ENCODE measurements at places on chromosomes 13 and 19. TPM values are rescaled to one million over a fixed set of nuclear protein-coding genes. Genes with fewer than 3 reads are reported as not detected.

Gene GRIK5
- total RNA-seq, result 2.0 TPM

Gene NLRP11
- not detected for total RNA-seq

Gene TDRD12
- total RNA-seq, result 0.07 TPM

Gene TLE6
- 1.0 TPM for total RNA-seq

Gene RASAL3
- 133 TPM for total RNA-seq

Gene KLF12
- total RNA-seq, result 33.5 TPM

Gene URAD
- not detected for total RNA-seq

Gene FGF22
- not detected for total RNA-seq

Gene KLK11
- not detected for total RNA-seq

Gene TMEM272
- total RNA-seq, result not detected

Gene DENND1C
- 94.3 TPM for total RNA-seq

Gene NAPSA
- total RNA-seq, result 2.2 TPM

Gene NLRP7
- not detected for total RNA-seq

Gene DDA1
- 33.7 TPM for total RNA-seq

Gene MEF2B
- 2.3 TPM for total RNA-seq

Gene GRK1
- total RNA-seq, result 0.05 TPM

Gene ZNF728
- not detected for total RNA-seq

Gene PET100
- total RNA-seq, result 134 TPM

Gene HIPK4
- total RNA-seq, result not detected

Gene NPAS1
- not detected for total RNA-seq

Gene OVOL3
- total RNA-seq, result not detected

Gene TYROBP
- not detected for total RNA-seq

Gene FUT6
- total RNA-seq, result not detected

Gene IGFLR1
- 35.2 TPM for total RNA-seq

Gene NLRP9
- total RNA-seq, result not detected

Gene WDR62
- 32.6 TPM for total RNA-seq

Gene IGLON5
- total RNA-seq, result not detected

Gene CAMSAP3
- 0.11 TPM for total RNA-seq

Gene PEG3
- not detected for total RNA-seq

Gene LRRC63
- total RNA-seq, result 1.1 TPM

Gene DIAPH3
- 24.2 TPM for total RNA-seq

Gene PCDH9
- 0.09 TPM for total RNA-seq

Gene C1QTNF9
- not detected for total RNA-seq

Gene IL11
- 0.61 TPM for total RNA-seq

Gene GAMT
- total RNA-seq, result 30.9 TPM

Gene ZNF723
- not detected for total RNA-seq

Gene REEP6
- 1.7 TPM for total RNA-seq

Gene SOX1
- not detected for total RNA-seq

Gene ZNF536
- not detected for total RNA-seq

Gene S1PR5
- total RNA-seq, result not detected

Gene FOSB
- 1.9 TPM for total RNA-seq

Gene CYP4F2
- total RNA-seq, result not detected

Gene PNMA8A
- not detected for total RNA-seq

Gene CD70
- total RNA-seq, result 30.1 TPM

Gene NTF4
- not detected for total RNA-seq

Gene RNF225
- total RNA-seq, result 0.27 TPM

Gene NCR1
- total RNA-seq, result not detected

Gene ACP7
- not detected for total RNA-seq

Gene HOMER3
- total RNA-seq, result not detected

Gene BCL3
- total RNA-seq, result 68.4 TPM

Gene RNF113B
- not detected for total RNA-seq

Gene TEAD2
- total RNA-seq, result not detected

Gene PNPLA6
- 115 TPM for total RNA-seq

All from T-helper 2 cell treated with Interferon-gamma antibody and Interleukin-4, amounts not matched to agents 100 ng/mL and 5 ng/mL, for 36 hours (primary cell).